ENCODE measurements at places on chromosomes 1 and 21.

DNA sequence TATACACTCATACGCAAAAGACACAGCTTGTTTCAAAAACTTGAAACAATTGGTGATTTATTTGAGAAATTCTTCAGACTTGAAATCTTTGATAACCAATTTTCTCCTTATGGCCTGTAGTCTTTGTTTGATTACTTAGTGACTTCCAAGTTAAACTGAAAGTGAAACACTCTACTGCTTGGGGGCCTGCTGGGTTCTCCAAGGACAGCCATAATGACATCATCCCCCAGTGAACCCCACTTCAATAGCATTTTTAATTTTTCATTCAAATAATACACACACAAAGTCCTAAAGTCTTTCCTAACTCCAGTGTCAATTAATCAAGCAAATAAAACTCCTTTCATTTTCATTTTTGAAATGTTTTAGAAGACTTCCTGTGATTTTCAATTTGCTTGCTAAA lies 59.2 kb downstream of the KRTAP19-8 start:
- no peak for DNase-seq

DNA sequence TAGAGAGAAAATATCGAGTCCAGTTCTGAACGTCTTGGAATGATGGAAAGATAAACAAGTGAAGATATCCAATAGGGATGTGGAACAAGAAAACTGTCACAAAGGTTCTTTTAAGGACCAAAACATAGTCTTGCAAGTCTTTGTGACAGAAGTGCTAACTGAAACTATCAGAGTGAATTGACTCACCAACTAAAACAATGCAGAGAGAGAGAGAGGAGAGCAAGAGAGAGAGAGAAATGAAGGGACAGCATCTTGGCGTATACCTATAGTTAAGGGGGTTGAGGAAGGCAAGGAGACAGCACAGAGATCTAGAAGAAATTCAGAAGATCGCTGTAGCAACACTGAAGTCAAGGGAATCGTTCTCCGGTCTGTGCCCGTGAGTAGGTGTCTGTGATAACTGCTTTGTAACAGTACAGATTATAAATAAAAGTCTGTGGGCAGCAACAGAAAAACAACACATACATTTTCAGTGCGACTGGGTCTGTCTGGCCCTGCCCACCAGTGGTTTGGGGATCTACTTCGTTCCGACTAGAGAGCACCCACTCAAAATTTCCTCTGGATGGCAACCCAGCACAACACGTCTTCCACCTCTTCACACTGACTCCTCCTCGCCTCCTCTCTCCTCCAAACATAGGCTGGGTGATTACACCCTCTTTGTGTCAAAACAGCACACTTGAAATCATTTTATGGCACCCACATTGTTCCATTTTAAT lies 4.8 kb upstream of the COA6 start:
- no peak for DNase-seq

DNA sequence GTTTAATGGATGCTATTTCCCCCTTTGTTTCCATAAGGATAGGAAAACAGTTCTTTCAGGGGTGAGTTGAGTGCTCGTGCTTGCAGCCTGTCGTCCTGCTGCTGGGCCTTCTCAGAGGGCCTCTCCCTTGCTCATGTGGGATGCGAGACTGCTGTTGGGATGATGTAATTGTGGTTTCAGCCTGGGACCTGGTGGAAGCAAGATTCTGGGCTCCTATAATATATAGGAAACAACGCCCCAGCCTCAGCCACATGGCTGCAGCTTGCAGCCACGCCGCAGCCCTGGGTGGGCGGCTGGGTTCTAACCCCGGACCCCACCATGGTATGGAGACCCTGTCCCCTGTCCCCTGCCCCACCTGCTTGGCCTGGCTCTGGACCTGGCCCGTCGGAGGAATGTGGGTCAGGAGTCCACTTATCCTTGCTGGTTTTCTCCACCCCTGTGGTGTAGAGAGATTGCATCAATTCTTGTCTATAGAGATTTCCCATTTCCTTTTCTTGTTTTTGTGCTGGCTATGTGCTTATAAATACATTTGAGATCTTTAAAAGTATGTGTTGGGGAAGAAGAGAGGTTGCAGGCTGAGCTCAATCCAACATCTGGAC lies 357.8 kb downstream of the SIPA1L2 start:
- no peak for DNase-seq

- no peak for DNase-seq
Observed at GRCh38 chr1:244861683-244862082, 2.7 kb downstream of the HNRNPU start.

DNA sequence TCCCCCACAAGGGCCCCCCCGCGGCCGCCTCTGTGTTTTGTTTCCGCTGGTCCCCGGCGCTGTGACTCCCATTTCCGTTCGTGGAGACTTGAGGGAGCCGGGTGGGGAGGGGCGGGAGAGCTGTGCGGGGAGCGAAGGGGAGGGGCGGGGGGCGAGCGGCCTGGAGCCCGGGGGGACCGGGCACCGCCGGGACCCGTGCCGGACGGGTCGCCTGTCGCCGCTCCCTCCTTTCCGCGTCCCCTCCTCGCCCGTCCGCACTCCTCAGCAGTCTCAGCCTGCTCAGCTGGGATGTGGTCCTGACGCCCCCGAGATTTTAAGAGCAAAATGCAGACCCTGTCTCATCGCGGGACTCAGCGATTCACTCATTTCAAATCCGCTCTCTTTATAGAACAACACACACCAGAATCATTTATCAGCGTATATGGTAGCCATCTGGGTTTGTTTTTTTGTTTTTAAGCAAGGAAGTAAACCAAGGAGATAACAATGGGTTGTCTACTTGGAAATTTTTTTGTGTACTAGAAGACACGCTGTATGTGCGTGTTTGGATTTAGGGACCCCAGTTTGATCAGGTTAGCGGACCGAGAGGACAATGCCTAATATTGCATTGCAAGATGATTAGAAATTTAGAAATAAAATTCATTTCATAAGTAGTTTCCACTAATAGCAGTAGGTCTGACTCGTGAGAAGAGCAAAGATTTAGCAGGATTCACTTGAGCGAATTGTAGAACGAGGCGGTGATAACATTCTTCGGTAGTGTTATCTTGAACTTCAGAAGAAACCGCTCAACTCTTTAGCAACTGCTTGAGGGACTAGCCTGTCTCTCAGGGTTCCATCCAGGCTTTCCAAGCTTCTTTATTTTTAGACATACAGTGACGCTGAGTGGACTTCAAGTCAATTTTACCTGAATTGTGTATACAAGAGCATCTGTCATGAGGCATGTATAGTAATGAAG lies 1.1 kb downstream of the GABPA start:
- DNase-seq, result peak; percentile 53

GRCh38 chr1:113765306-113766230 lies 6.3 kb upstream of the PHTF1 start:
- no peak for DNase-seq

DNA sequence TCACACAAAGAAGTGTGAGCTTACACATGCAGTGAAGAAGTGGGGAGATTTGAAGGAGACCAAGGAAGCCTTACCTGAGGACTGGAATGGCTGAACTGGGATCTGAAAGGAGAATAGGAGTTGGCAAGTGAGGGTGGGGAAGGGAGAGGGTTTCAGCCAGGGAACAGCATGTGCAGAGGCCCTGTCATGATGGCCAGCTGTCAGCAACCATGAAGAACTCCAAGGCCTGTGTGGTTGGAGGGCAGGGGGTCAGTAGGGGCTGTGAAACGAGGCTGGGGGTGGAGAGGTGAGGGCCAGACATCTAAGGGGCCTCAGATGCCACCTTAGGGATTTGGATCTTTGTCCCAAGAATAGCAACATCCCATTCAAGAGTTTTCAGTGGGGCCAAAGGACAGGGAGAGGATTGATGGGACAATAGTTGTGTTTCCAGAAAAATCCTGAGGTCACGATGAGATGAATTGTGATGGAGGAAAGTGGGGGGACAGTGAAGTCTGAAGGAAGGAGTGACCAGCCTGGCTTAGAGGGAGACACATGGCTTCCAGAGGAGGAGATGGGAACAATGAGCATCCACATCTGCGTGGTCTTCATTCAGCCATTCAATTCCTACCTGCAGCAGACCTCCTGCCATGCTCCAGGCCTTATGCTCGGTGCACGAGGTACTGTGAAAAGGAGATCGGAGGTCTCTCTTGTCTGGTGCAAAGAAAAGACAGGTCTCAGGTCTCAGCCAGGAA lies 187.6 kb downstream of the MATN1 start:
- DNase-seq, result no peak

- no peak for DNase-seq
Observed at GRCh38 chr1:53982763-53983104, 35.3 kb downstream of the LDLRAD1 start.

DNA sequence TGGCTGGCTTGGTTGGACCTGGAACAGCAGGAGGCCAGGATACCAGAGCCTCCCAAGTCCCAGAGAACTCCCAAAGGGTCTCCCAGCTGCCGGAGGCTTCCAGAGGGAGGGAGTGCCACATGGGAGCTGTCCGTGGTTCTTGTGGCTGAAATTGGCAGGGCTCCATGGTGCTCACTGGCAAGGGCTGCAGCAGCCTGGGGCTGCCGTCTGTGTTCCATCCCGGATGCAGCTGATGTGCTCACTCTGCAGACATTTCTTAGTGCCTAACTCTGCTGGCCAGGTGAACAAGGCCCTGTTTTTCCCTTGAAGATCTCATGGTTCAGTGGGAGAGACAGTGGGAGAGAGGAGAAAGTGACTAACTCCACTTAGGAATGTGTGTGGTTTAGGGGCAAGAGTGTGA lies 261.1 kb downstream of the CAMTA1 start:
- no peak for DNase-seq

All from stimulated activated CD8-positive, alpha-beta memory T cell treated with anti-CD3 and anti-CD28 coated beads, Interleukin-12 subunit alpha, Interleukin-12 subunit beta, amount 100 ng/mL, for 1 hour (primary cell).